ENCODE measurements at places on chromosomes 6 and 20.
A peak's percentile ranks its signal among the peaks of the same experiment; 100 is the strongest.

DNA sequence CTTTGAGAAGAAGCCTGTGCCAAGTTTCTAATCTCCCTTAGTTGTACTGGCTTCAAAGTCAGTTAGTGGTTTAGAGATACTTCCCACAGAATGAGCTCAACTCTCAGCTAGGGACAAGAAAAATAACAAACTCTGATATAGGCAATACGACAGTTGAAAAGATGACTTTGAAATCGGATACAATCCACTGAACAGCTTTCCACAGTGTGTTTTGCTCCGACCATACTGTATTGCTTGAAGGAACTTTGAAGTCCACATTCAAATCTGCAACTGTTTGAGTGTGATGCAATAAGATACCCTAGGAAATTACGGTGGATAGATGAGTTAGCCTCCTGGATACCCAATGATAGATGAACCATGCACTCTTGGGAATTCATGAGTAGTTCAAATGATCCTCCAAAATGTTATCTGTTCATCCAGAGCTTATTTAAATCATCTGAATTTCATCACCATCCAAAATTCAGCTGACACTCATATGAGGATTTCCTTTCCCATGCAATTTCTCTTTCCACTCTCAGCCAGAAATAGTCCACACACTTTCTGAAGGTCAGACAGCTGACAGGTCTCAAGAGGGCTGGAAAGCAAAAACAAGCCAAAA is 443.8 kb downstream of the HAO1 start:
- DNase-seq: peak; percentile 10

- DNase-seq: no peak
Observed at GRCh38 chr6:1187293-1188131, 124.4 kb upstream of the FOXQ1 start.

DNA sequence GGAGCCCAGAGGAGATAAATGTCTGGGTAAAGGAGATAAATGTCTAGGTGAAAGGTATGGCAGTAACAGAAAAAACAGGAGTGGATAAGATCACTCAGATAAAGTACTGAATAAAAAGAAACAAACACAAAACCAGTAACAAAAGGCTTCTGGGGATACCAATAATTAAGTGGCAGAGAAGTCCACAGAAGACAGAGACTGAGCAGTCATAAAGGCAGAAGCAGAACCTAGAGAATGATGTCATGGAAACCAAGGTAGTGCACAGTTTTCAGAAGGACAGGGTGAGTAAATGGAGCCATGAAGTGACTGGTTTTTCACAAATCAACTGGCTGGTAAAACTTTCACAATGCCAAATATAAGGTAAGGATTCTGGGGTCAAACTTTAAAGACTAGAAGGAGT is 80.9 kb upstream of the PLN start:
- DNase-seq: no peak

- no peak for DNase-seq
Observed at GRCh38 chr6:78910591-78911171, 43.3 kb downstream of the IRAK1BP1 start.

DNA sequence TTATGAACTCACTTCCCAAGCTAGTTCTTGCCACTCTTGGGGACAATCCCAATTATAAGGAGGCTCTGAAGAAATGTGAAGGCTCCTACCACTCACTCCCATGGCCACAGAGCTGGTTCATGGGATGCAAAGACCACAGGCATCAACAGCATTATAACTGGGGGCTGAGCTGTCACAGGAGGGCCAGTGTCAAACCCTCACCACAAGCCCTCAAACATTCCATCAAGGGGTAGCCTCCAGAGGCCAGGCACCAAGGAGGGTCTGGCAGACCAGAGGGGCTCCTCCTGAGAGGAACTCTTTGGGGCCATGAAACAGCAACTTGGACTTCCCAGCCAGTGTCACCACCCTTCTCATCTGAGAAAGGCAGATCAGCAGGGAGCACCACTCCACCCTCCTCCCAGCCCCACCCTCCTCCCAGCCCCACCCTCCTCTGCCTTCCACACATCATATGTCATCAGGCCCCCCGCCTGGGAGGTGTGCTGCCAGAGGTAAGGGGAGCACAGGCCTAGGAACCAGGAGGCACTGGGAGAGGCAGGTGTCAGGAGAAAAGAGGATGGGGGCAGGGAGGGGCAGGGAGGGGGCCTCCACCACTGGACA is 1.2 kb upstream of the TSPO2 start:
- DNase-seq: no peak

- DNase-seq: no peak
Observed at GRCh38 chr6:64476935-64477334, 841.3 kb downstream of the PHF3 start.

DNA sequence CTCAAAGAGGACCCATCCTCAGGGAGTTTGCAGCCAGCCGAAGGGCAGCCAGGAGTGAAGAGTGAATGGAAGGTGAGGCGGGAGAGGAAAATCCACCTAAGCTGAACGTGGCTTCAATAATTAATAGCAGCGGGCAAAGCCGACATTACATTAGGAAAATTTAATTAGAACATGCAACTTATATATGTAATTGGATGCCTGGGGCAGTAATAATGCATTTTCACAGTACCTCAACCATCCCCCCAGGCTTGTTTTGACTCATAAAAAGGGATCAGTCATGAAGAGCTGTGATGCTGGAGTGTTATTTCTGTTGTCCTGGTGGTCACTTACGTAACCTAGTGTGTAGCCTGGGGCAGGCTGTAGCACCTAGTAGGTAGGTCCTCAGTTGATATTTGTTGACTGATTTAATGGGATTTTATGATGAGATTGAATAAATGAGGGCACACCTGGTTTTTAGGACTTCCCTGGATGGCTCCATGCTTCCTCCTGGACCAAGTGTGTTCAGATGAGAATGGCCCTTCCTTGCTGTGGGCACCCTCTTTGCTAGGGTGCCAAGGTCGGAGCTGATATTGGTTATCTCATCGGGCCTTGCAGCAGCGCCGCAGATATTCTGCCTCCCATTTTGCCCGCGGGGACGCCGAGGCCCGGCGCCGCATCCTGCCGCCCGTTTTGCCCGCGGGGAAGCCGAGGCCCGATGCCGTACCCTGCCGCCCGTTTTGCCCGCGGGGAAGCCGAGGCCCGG is 128.8 kb downstream of the CDH26 start:
- no peak for DNase-seq

- DNase-seq: no peak
Observed at GRCh38 chr6:96812077-96812703, 25.1 kb downstream of the GPR63 start.

GRCh38 chr6:170130201-170130621 is 160.7 kb downstream of the DLL1 start:
- no peak for DNase-seq

DNA sequence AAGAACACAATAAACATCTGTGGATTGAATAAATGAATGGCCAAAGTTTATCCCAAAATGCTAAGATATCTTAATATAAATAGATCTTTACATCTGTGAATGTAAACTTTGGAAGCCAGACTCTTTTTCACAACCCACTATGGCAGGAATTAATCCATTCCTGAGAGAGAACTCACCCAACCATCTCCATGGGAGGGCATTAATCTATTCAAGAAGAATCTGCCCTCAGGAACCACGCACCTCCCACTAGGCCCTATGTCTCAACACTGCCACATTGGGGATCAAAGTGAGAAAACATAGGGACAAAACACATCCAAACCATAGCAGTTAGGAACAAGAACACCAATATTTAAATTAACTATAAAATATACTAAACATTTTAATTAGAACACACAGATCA is 3.4 kb downstream of the UBE3D start:
- no peak for DNase-seq

GRCh38 chr6:115832786-115833185 is 227.9 kb downstream of the FRK start:
- no peak for DNase-seq

GRCh38 chr6:149766156-149766769 is 16.7 kb downstream of the PCMT1 start:
- DNase-seq: no peak

DNA sequence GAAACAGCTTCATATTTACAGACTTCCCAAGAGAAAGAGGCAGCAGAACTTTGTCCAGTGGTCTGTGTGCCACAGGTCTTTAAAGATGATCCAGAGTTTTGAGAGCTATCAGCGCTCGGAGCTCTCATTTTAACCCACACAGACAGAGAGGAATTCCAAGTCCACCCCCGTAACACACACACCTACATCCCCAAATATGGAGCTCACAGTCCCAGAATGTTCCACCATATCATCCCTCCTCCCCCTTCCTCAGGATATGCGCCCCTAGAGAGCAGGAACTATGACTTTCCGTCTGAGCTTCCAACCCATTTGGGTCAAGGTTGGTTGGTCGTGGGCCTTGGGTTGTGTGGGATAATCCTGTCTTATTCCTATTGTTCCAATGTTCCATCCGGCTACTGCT is at the start of gene DEFB128:
Gene DEFB128 (minus strand): TSS at position 101 of the 400 bp plus-strand sequence. CDS start 88 bp downstream, at position 13.
- DNase-seq: no peak

- no peak for DNase-seq
Observed at GRCh38 chr6:119226089-119226488, 123.5 kb downstream of the MAN1A1 start.

DNA sequence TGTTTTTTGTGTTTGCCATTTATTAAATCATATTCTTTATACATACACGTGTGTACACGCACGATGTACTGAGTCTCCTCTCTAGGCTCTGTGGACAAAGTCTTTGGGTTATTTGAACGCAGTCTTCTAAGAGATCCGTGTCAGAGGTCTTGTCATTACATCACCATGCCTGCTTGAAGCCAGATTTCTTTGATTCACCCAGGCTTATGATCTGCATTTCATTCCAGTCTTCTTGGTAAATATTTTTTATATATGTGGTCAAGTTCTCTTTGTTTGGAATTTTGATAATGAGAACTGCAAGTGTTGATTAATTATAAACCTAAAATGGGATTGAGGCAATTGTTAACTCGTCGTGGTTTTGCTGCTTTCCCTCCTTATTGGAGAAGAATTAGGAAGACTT is 34.6 kb downstream of the KCNS1 start:
- no peak for DNase-seq

DNA sequence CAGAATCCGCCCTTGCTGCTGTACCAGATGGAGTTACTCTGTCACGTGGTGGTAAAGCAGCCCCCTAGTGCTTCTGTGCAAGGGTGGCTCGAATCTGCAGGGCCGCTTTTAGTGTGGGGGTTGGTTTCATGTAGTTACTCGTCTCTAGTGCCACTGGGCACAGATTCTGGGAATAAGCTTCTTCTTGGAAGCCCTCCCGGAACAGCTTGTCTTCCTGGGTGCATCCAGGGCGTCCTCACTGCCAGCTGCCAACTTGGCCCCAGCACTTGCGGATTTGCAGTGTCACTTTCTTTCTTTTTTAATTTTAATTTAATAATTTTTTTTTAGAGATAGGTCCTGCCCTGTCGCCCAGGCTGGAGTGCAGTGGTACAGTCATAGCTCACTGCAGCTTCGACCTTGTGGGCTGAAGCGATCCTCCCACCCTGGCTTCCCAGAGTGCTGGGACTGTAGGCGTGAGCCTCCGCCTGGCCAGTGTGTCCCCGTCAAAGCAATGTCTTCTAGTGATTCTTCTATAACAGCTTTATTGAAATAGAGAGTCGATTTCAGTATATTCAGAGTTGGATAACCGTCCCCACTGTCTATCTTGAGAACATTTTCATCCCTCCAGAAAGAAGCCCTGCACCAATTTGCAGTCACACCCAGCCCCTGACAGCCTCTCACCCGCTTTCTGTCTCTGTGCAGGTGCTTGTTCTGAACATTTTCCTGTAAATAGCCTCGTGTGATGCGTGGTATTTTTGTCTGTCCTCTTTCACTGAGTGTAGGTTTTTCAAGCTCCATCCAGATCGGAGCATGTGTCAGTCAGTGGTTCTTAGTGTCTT is 25.9 kb downstream of the PYGB start:
- no peak for DNase-seq

GRCh38 chr6:33709605-33710295 is 1.8 kb downstream of the UQCC2 start:
- no peak for DNase-seq

DNA sequence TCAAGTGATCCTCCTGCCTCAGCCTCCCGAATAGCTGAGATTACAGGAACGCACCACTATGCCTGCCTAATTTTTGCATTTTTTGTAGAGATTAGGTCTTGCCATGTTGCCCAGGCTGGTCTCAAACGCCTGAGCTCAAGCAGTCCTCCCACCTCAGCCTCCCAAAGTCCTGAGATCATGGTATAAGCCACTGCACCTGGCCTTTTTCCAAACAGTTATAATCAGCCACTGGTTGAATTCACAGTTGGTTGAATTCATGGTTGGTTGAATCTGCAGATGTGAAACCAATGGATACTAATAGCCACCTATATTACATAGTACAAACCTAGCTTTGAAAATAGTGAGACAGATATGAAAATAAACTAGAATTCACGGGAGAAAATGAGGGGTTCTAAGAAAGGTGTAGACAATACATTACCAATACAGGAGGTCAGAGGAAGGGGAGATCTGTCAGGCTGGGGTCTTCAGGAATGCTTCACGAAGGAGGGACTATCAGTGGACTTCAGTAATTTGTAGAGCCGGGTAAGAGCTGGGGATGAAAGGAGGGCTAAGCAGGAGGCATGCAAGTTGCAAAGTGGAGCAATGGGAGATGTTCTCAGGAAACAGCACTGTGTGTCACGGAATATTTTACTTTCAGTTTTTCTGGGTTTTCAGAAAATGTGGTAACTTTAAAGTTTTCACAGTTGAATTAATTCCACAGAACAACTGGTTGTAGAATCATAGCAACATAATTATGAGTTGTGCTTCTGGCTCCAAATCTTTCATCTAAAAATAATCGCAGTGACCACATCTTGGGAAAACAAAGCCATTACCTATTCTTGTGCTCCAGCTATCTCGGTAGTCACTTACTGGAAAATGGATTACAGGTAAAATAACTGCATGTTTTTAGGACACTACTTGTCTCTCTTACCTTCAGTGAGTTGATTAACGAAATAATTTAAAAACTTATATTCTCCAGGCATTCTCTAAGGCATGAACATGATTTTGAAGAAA is 12.9 kb upstream of the CEP85L start:
- no peak for DNase-seq

DNA sequence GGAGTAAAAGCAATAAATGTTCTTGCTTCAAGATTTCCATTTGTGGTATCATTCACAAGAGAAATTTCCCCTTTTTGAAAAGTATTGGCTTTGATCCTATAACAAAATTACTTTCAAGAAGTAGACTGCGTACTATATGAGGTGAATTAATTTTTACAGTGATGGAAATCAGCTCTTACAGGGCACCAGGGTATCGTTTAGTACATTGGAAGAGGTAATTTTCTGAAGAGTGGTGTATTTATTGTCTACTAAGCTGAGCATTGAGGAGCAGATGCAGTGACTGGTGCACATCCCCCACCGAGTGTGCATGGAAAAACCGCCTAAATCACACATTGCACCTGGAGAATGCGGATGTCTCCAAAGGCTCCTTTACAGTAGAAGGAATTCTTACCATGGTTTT is 209.5 kb downstream of the SAMD5 start:
- no peak for DNase-seq

GRCh38 chr20:15913391-15914025 is 659.7 kb downstream of the KIF16B start:
- no peak for DNase-seq

DNA sequence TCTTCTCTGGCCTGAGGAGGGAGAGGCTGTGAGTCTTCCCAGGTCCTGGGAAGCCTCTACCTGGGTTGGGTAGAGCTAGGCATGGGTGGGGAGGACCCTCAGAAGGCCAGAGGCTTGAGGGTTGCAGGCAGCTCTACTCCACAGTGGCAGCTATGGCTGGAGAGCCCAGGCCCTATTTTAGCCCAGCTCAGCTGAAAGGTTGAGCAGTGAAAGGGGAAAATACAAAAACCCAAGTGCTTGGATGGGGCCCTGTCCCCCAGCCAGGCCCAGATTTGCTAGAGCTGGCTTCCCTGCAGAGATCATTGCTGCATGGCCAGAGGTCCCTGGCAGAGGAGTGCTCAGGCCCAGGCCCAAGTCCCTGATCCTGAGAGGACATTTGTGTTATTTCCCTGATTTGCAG is 45.7 kb downstream of the SUN5 start:
- DNase-seq: no peak

GRCh38 chr6:33273129-33273923 is 1.5 kb downstream of the RPS18 start:
- no peak for DNase-seq
